Osteoblast (primary cell): ENCODE measurements at places on chromosomes 1 and 21. TPM values are rescaled to one million over a fixed set of nuclear protein-coding genes. Genes with fewer than 3 reads are reported as not detected.

Gene OR10K1
- total RNA-seq, result not detected in 2 replicates

Gene OR10J4
- not detected in 2 replicates for total RNA-seq

Gene RGS13
- not detected in 2 replicates for total RNA-seq

Gene SPRR2A
- total RNA-seq, result not detected in 2 replicates

Gene CFHR4
- not detected in 2 replicates for total RNA-seq

Gene C1orf141
- total RNA-seq, result not detected in 2 replicates

GRCh38 chr1:210301615-210302000, 27.1 kb upstream of the HHAT start:
- H3K36me3 ChIP-seq, result no peaks in the 10 kb centered on the region
- no peak overlapping the region for H3K27ac ChIP-seq
- H3K27me3 ChIP-seq, result peaks cover 24% of the 10 kb centered on the region
- H3K4me1 ChIP-seq, result no peaks in the 10 kb centered on the region
- H3K4me3 ChIP-seq, result no peak overlapping the region

DNA sequence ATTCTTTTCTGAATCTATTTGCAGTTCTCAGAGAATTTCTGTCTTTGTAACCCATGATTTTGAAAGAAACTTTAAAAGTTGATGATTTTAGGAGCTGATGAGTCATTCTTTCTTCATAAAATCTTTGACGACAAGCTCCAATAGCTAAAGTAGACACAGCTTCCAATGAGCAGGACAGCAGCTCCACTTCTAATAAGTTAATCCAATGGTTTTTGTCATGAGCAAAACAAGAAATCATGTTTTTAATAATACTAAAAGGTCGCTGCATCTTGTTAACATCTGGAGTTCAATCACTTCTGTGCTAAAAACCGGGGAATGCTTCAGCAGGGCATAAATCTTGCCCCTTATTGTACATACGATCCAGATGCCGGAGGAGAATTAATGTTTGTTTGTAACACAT, 48.9 kb upstream of the GORAB start:
- no peak overlapping the region for H3K27ac ChIP-seq
- H3K27me3 ChIP-seq, result no peaks in the 10 kb centered on the region

- peaks cover 55% of the 10 kb centered on the region for H3K4me1 ChIP-seq
- no peak for DNase-seq
- no peak overlapping the region for H3K27ac ChIP-seq
- peaks cover 4% of the 10 kb centered on the region for H3K36me3 ChIP-seq
These were observed 131.7 kb downstream of the SYT2 start for GRCh38 chr1:202578565-202578964.

DNA sequence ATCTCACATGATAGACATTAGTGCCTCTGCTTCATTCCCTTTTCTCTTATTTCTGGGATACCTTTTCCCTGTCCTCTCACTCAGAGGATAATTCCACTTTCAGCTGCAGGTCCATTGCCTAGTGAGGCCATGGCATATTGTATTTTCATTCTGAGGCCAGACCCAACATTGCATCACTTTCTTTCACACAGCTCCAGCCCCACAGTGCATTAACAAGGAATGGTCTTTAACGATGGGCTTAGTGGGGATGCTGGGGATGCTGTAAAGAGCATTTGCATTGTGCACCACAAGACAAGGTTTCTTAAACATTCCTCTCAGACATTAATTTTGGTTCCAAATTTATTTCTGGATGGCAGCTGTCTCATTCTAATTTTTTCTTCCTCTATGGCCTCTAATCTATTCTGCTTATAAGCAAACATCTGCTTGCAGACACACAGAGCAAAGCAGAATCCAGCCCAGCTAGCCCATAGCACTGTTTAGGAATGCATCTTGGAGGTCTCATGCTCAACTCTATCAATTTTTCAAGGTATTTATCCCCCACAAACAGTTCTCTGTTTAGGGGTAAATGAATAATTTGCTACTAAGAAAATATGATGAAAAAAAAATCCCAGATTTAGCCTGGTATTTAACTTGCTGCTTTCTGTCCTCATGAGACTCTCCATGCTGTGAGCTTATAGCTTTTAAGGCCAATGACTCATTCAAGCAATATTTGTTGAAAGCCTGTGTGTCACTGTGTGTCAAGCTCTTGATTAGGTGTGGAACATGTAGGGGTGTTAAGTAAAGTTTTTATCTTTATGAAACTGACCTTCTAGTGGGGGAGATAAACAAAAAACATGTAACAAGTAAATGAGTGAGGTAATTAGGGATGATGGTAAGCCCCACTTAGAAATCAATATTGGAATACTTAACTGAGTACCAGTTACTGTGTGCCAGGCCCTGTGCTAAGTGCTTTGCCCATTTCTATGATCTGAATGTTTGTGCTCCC, 44.5 kb upstream of the CCDC190 start:
- H3K27ac ChIP-seq, result peak overlapping the region; percentile 75

GRCh38 chr1:48936436-48936835, 159.7 kb upstream of the BEND5 start:
- no peak overlapping the region for H3K4me3 ChIP-seq
- H3K27me3 ChIP-seq, result no peaks in the 10 kb centered on the region
- no peak for DNase-seq
- H3K36me3 ChIP-seq, result no peaks in the 10 kb centered on the region

- peak; percentile 43 for DNase-seq
- H3K27me3 ChIP-seq, result no peaks in the 10 kb centered on the region
- peak overlapping the region; percentile 1 for H3K27ac ChIP-seq
- no peak overlapping the region for H3K4me3 ChIP-seq
These were observed 182.9 kb downstream of the BACH1 start for GRCh38 chr21:29481641-29482040.

DNA sequence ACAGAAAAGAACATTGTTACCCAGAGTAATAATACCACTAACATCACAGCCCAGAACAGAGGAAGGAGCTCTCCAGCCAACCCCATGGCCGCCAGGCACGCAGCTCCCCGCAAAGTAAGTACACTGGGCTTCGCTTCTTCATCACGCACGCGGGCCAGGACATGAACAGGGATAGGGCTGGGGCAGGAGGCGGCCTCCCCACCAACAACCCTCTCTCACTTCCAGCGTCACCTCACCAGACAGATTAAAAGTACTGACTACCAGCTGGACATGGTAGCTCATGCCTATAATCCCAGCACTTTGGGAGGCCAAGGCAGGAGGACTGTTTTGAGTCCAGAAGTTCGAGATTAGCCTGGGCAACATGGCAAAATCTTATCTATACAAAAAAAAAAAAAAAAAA, 78.3 kb downstream of the NPHP4 start:
- H3K27ac ChIP-seq, result no peak overlapping the region
- H3K4me1 ChIP-seq, result peaks cover 6% of the 10 kb centered on the region
- no peak overlapping the region for H3K4me3 ChIP-seq
- H3K27me3 ChIP-seq, result no peaks in the 10 kb centered on the region

GRCh38 chr21:38257667-38258066, 876 bp downstream of the KCNJ15 start:
- no peak for DNase-seq
- H3K4me1 ChIP-seq, result peaks cover 31% of the 10 kb centered on the region
- no peaks in the 10 kb centered on the region for H3K27me3 ChIP-seq
- H3K36me3 ChIP-seq, result no peaks in the 10 kb centered on the region
- no peak overlapping the region for H3K4me3 ChIP-seq

DNA sequence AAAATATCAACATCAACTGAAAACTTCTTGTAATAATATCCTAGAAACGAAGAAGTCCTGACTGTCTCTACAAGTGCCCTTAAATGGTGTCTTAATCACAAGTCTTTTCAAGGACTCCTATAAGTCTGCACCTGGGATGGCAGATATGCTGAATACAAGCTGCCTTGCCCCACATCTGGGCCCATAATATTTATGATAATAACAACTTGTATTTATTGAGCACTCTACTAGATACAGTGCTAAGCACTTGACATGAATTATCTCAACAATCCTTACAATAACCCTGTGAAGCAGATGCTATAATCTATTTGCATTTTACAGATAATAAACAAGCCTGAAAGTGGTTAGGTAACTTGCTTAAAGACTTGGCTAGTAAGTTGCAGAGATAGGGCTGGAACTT, 78.0 kb upstream of the ZNF648 start:
- H3K4me3 ChIP-seq, result no peak overlapping the region
- H3K27ac ChIP-seq, result no peak overlapping the region
- no peaks in the 10 kb centered on the region for H3K4me1 ChIP-seq
- H3K36me3 ChIP-seq, result no peaks in the 10 kb centered on the region
- DNase-seq, result no peak
- peaks cover 9% of the 10 kb centered on the region for H3K27me3 ChIP-seq

GRCh38 chr1:203778146-203778545, 13.2 kb downstream of the LAX1 start:
- no peak overlapping the region for H3K27ac ChIP-seq
- no peaks in the 10 kb centered on the region for H3K36me3 ChIP-seq
- DNase-seq, result no peak
- no peak overlapping the region for H3K4me3 ChIP-seq
- no peaks in the 10 kb centered on the region for H3K27me3 ChIP-seq

- peak overlapping the region; percentile 6 for H3K4me3 ChIP-seq
- H3K36me3 ChIP-seq, result no peaks in the 10 kb centered on the region
- H3K4me1 ChIP-seq, result peaks cover 18% of the 10 kb centered on the region
- H3K27me3 ChIP-seq, result peaks cover 9% of the 10 kb centered on the region
- no peak for DNase-seq
These were observed 6.9 kb upstream of the TNNT2 start for GRCh38 chr1:201384406-201384782.

DNA sequence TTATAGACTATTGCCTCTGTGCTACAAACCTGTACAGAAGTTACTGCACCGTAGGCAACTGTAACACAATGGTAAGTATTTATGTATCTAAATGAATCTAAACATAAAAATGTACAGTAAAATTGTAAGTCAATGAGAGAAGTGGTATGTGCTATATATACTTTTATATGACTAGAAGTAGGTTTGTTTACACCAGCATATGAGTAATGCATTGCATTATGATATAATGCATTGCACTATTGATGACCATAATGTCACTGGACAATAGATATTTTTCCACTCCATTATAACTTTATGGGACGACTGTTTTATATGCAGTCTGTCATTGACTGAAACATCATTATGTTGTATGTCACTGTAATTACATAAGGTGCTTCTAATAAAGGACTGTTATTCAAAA, 340.3 kb upstream of the SNX7 start:
- H3K4me1 ChIP-seq, result peaks cover 49% of the 10 kb centered on the region
- DNase-seq, result no peak
- H3K27me3 ChIP-seq, result no peaks in the 10 kb centered on the region
- H3K27ac ChIP-seq, result no peak overlapping the region
- H3K4me3 ChIP-seq, result no peak overlapping the region

- no peak overlapping the region for H3K27ac ChIP-seq
- no peak overlapping the region for H3K4me3 ChIP-seq
- H3K27me3 ChIP-seq, result no peaks in the 10 kb centered on the region
These were observed 95.8 kb upstream of the USH2A start for GRCh38 chr1:216518844-216519627.

- H3K27ac ChIP-seq, result no peak overlapping the region
- no peaks in the 10 kb centered on the region for H3K36me3 ChIP-seq
- H3K4me1 ChIP-seq, result no peaks in the 10 kb centered on the region
- H3K4me3 ChIP-seq, result no peak overlapping the region
- H3K27me3 ChIP-seq, result no peaks in the 10 kb centered on the region
- no peak for DNase-seq
These were observed 81.4 kb upstream of the GALNT2 start for GRCh38 chr1:229985613-229986010.

GRCh38 chr1:171798765-171799164, 17.3 kb downstream of the METTL13 start:
- H3K27me3 ChIP-seq, result no peaks in the 10 kb centered on the region
- no peak overlapping the region for H3K27ac ChIP-seq
- H3K4me3 ChIP-seq, result no peak overlapping the region
- peaks cover 27% of the 10 kb centered on the region for H3K36me3 ChIP-seq

- no peak overlapping the region for H3K4me3 ChIP-seq
- no peaks in the 10 kb centered on the region for H3K27me3 ChIP-seq
- H3K36me3 ChIP-seq, result no peaks in the 10 kb centered on the region
These were observed 147.0 kb upstream of the DNAH14 start for GRCh38 chr1:224782281-224783000.

DNA sequence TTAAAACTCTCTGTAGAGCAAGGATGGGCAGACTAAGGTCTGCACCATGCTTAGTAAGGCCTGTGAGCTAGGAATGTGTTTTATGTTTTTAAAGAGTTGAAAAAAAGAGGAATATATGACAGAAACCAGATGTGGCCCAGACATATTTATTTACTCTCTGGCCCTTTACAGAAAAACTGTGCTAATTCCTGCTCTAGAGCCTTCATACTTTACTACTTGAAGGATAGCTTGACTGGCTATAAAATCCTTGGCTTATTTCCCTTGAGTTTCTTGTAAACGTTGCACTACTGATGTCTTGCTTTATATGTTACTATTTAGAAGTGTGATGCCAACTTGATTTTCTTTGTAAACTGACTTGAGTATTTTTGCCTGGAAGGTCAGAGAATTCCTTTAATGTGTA, 33.5 kb downstream of the CTBS start:
- H3K4me1 ChIP-seq, result peaks cover 4% of the 10 kb centered on the region
- peaks cover 9% of the 10 kb centered on the region for H3K36me3 ChIP-seq
- H3K27ac ChIP-seq, result peak overlapping the region; percentile 35
- no peak overlapping the region for H3K4me3 ChIP-seq

DNA sequence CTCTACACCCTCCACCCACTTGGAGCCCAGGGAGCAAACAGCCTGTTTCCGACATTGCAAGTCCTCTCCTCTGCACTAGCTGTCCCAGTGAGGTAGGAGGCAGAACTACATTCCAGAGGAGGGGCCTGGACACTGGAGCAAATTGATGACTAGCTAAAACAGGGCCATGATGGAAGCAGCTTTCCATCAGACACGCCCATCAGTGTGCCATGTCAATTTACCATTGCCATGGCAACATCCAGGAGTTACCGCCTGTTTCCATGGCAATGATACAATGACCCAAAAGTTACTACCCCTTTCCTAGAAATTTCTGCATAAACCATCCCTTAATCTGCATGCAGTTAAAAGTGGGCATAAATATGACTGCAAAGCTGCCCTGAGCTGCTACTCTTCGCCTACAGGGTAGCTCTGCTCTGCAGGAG, 647.1 kb downstream of the PTPRU start:
- no peaks in the 10 kb centered on the region for H3K27me3 ChIP-seq
- DNase-seq, result no peak
- H3K27ac ChIP-seq, result no peak overlapping the region
- no peaks in the 10 kb centered on the region for H3K36me3 ChIP-seq

DNA sequence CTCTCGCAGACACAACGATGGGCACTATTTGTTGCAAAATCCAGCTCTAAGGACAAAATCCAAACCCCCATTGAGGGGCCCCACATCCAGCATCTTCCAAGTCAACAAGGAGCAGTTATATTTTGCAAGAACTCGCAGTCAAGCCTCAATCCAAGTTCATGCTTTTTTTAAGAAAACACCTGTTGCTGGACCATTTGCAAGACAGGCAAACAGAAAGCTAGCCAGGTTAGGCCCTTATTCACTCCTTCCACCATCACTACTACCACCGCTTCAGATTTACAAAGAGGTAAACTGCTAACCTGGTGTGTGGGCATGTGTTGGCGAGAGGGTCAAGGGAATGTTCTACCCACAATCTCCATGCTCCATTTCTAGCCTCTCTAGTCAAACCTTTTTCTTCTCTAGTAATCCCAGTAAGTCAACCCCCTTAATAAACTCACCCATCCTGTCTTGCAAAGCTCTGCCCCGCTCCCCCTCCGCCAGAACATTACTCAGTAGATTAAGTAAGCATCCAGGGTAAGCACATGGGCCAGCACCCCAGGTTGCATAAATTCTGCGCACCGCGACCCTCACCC, 703 bp downstream of the ERI3 start:
- H3K4me3 ChIP-seq, result peak overlapping the region; percentile 98
- H3K27me3 ChIP-seq, result no peaks in the 10 kb centered on the region
- no peaks in the 10 kb centered on the region for H3K36me3 ChIP-seq

- H3K27me3 ChIP-seq, result no peaks in the 10 kb centered on the region
- no peaks in the 10 kb centered on the region for H3K4me1 ChIP-seq
- H3K27ac ChIP-seq, result no peak overlapping the region
- H3K4me3 ChIP-seq, result no peak overlapping the region
These were observed 11.3 kb downstream of the RPAP2 start for GRCh38 chr1:92310185-92310597.
